ENCODE measurements at places on chromosomes 6 and 20.

DNA sequence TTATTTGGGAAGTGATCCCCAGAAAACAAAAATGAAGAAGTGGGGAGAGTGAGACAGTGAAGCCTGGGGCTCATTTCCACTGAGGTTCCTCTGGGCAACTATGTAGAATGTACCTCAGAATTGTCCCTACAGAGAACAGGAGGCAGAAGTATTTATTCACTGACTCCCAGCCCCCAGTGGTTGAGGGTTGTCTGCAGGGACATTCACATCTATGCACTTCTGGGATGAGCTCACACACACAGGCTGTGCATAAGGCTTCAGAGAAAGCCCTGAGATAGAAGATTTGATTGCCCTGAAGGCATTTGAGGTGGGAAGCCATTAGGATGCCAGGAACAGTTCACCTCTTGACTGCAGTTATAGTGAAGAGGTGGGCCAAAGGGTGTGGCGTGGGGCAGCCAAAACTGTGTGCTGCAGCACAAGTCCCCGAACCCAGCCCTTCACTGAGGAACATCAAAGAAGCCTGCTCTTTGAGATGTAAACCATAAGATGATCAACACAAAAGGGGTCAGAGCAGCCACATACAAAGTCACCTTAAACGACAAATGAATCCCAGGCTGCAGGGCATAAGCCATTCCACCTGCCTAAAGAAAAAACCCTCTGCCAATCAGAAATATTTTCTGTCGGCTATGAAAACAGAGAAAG, 853.8 kb upstream of the FLRT3 start:
- no peak for DNase-seq

DNA sequence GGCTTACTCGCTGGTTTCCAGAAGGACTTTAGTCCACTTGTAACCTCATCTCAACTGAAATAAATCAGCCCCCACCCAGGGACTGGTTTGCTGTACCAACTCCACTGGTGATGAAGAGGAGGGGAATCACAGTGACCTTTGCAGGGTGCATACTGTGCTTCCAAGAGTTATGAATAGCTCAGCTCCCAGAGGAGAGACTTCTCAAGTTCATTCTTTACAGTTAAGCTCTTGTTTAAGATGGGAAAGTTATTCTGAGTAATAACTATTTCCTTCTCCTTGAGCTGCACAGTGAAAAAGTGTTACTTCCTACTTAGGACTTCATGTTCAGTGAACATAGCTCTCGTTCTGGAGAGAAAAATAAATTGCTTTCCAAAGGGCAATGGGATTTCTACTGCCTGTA, 166.5 kb upstream of the ECI2 start:
- DNase-seq = no peak

DNA sequence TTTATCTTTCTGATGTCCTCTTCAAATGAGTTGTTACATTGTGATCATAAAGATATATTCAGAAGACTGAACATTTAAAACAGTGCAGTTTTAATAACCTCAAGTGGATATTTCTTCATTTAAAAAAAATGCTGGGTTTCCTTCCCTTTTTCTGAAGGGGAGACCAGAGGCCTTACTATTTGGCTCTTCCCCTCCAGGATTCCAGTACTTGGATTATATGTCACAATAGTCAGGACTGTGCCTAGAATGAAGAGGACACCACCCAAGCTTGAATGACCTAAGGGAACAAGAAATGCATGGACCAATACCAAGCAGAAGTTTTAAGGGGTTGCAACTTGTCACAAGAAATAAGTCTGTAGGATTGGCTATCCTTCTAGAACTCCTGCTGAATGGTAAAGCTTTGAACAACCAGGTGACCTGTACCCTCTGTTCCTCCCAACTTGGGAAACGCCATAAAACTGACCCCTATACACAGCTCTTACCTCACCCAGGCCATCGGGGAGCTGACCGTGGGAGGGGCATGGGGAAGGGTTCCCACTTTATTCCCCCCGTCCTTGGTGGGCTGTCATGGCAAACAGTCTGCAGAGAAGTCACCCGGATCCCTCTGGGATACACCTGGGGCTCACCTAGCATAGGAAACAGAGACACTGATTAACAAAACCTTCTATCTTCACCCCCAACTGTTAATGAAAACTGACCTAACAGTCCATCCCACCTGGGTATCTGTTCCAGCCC, 2.0 kb downstream of the FRS3 start:
- DNase-seq = no peak

- no peak for DNase-seq
Observed at GRCh38 chr6:36616893-36617521, 22.8 kb downstream of the SRSF3 start.
